Right lobe of liver (tissue), 6 donors: ENCODE measurements at places on chromosomes 7 and 10. TPM values are rescaled to one million over a fixed set of nuclear protein-coding genes. Genes with fewer than 3 reads are reported as not detected.
A peak's percentile ranks its signal among the peaks of the same experiment; 100 is the strongest.

The NRAP gene
- 1.9 TPM for total RNA-seq

The CTAGE6 gene
- total RNA-seq: 0.22 TPM

GRCh38 chr7:13989126-13989948 lies at the start of gene ETV1:
Gene ETV1, minus strand, starts transcription at chr7:13989666. Its CDS starts 614 bp downstream, at chr7:13989052.
- no peaks in the 10 kb centered on the region for H3K36me3 ChIP-seq
- H3K4me1 ChIP-seq: peaks cover 15% of the 10 kb centered on the region
- peak within 1 kb of the TSS; percentile 73 for H3K4me3 ChIP-seq
- peak within 1 kb of the TSS; percentile 83 for H3K27ac ChIP-seq
- DNase-seq: peak; percentile 79

- no peak overlapping the region for H3K4me3 ChIP-seq
- no peak overlapping the region for H3K27ac ChIP-seq
- no peaks in the 10 kb centered on the region for H3K27me3 ChIP-seq
- no peaks in the 10 kb centered on the region for H3K36me3 ChIP-seq
- H3K4me1 ChIP-seq: no peaks in the 10 kb centered on the region
These were observed 5.2 kb downstream of the SH2B2 start for GRCh38 chr7:102291916-102292267.

DNA sequence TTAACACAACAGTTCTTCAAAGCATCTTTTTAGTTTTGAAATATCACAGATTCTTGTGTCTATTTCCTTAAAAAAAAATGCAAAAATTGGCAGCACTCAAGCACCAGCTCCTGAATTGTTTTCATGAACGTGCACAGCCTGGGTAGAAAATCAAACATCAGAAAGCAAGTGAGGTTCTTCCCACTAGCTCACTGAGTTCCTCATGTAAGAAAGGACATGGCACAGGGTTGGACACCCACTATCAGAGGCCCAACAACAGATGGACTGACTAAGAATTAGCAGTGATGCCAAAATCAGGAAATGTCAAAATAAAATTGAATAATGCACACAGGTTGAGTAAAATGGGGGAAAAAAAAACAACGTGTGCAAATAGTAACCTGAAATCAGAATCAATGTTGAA lies 146.8 kb downstream of the PCLO start:
- H3K27me3 ChIP-seq: no peaks in the 10 kb centered on the region
- H3K4me1 ChIP-seq: no peaks in the 10 kb centered on the region
- H3K4me3 ChIP-seq: no peak overlapping the region
- no peak overlapping the region for H3K27ac ChIP-seq

The CDC14C gene
- total RNA-seq: not detected

GRCh38 chr10:124636271-124636995 lies 107.7 kb downstream of the FAM53B start:
- H3K4me3 ChIP-seq: no peak overlapping the region
- H3K27me3 ChIP-seq: no peaks in the 10 kb centered on the region
- no peaks in the 10 kb centered on the region for H3K36me3 ChIP-seq
- no peak overlapping the region for H3K27ac ChIP-seq
- no peak for DNase-seq

DNA sequence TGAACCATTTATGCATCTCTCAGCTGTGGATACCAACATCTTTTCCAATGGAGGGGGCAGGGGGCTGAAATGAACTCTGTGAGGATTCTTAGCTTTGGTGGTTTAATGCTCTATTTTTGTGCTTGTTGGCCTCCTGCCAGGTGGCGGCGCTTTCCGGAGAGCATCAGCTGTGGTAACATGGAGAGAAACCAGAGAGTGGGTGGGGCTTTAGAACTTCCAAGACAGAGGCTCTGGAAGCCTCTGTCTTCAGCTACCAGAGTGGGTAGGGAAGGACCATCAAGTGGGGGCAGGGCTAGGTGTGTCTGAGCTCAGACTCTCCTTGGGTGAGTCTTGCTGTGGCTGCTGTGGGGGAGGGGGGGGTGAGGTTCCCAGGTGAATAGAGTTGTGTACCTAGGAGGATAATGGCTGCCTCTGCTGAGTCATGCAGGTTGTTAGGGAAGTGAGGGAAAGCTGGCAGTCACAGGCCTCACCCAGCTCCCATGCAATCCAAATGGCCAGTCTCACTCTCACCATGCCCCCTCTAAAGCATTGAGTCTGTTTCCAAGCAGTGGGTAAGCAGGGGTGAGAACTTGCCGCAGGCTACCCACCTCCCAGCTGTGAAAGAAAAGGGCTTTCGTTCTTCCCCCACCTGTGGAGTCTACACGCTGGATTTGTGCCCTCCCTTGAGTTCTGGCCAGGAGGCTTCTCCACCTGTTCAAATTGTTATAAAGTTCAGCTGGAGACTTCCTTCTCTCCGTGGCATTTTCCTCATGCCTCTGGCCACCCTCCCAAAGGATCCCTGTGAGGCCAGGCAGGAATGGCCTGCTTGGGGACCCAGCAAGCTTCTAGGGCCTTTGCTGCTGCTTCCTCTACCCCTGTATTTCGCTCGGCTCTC lies 527.0 kb downstream of the NEBL start:
- no peak overlapping the region for H3K27ac ChIP-seq
- H3K4me3 ChIP-seq: no peak overlapping the region
- no peak for DNase-seq
- H3K4me1 ChIP-seq: no peaks in the 10 kb centered on the region
- no peaks in the 10 kb centered on the region for H3K27me3 ChIP-seq

DNA sequence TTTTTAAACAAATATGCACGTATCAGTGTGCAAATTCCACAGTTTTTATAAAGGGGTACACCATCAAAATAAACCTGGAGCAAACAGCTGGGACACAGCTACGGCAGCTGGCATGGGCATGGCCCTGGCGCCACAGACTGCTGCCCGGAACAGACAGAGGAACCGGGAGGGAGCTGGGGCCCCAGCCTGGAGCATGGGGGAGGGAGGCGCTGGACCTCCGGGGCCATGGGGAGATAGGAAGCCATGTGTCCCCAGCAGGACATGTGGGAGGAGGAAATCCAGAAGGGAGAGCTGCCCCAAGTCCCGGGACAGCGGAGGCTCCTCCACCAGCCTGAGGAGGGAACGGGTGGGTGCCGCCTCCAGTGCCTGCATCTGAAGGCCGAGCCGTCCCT lies 180.1 kb downstream of the MAD1L1 start:
- H3K36me3 ChIP-seq: no peaks in the 10 kb centered on the region
- no peaks in the 10 kb centered on the region for H3K27me3 ChIP-seq
- no peak overlapping the region for H3K4me3 ChIP-seq
- no peaks in the 10 kb centered on the region for H3K4me1 ChIP-seq
- no peak for DNase-seq

The TRIM50 gene
- total RNA-seq: 0.56 TPM

The CALY gene
- total RNA-seq: not detected

The ZNF425 gene
- 0.33 TPM for total RNA-seq

- no peaks in the 10 kb centered on the region for H3K36me3 ChIP-seq
- no peak overlapping the region for H3K27ac ChIP-seq
- H3K4me3 ChIP-seq: no peak overlapping the region
- DNase-seq: no peak
- H3K27me3 ChIP-seq: no peaks in the 10 kb centered on the region
- H3K4me1 ChIP-seq: no peaks in the 10 kb centered on the region
These were observed 73.9 kb downstream of the CELF2 start for GRCh38 chr10:11091517-11092102.

DNA sequence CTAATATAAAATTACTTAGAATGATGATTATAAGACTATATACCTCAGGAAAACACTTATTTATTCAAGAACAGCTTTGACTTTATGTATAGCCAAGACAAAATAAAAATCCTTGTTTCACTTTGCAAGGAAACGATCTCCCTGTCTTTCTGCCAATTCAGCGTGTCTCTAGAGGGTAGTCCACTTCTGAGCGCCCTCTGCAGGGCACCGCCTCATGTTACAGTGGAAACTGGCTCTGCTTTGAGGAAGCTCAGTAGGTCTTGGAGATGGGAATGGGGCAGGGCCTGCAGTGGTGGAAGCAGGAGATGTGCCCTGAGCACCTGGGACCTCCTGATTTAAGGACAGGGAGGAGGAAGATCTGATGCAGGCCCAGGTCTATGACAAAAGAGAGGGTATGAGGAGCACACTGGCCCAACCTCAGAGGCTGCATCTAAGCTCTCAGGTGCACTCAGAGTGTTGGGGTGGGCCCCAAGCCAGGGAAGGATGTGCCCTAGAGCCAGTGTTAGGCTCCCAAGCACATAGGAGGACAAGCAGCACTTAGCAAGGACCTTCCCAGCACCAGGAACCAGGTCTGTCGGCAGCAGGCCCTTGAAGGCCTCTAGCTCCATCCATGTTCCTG lies 481.0 kb downstream of the TNS3 start:
- no peaks in the 10 kb centered on the region for H3K4me1 ChIP-seq
- H3K4me3 ChIP-seq: no peak overlapping the region
- H3K36me3 ChIP-seq: no peaks in the 10 kb centered on the region
- DNase-seq: peak; percentile 68
- no peaks in the 10 kb centered on the region for H3K27me3 ChIP-seq
- H3K27ac ChIP-seq: no peak overlapping the region

The NEUROG3 gene
- total RNA-seq: not detected

GRCh38 chr7:136687693-136688322 lies 180.6 kb upstream of the CHRM2 start:
- DNase-seq: no peak
- no peak overlapping the region for H3K4me3 ChIP-seq
- no peaks in the 10 kb centered on the region for H3K36me3 ChIP-seq
- H3K27ac ChIP-seq: no peak overlapping the region
- H3K4me1 ChIP-seq: no peaks in the 10 kb centered on the region

GRCh38 chr7:886626-887487 lies 10.5 kb downstream of the GET4 start:
- H3K27me3 ChIP-seq: no peaks in the 10 kb centered on the region
- H3K27ac ChIP-seq: no peak overlapping the region
- peaks cover 17% of the 10 kb centered on the region for H3K4me1 ChIP-seq
- DNase-seq: no peak
- H3K4me3 ChIP-seq: no peak overlapping the region

The BMPER gene
- 14.8 TPM for total RNA-seq

GRCh38 chr7:50793947-50794570 lies 11.4 kb upstream of the GRB10 start:
- no peak for DNase-seq
- H3K27me3 ChIP-seq: no peaks in the 10 kb centered on the region
- H3K4me3 ChIP-seq: peak overlapping the region; percentile 77
- H3K4me1 ChIP-seq: peaks cover 29% of the 10 kb centered on the region
- peak overlapping the region; percentile 50 for H3K27ac ChIP-seq

The AASS gene
- total RNA-seq: 23.6 TPM

DNA sequence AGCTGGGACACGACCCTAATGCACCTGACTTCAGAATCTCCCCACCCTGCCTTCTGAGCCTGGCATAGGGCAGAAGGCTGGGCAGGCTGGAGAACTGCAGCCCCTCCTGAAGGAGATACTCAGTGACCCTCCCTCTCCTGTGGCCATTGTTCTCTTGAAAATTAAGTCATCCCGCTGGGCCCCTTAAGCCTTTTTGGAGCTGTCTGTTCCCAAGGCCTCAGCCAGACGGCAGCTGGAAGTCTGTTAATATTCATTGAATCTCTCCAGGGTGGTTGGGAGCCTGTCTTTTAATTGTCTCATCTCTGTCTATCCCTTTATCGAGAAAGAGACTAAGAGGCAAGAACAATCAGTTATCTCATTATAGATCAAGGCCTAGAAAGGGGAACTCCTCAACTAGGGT lies 118.1 kb upstream of the PCBD1 start:
- H3K36me3 ChIP-seq: no peaks in the 10 kb centered on the region
- no peak for DNase-seq
- no peak overlapping the region for H3K4me3 ChIP-seq
- H3K27me3 ChIP-seq: no peaks in the 10 kb centered on the region
- H3K27ac ChIP-seq: no peak overlapping the region
- no peaks in the 10 kb centered on the region for H3K4me1 ChIP-seq

- no peaks in the 10 kb centered on the region for H3K27me3 ChIP-seq
- H3K36me3 ChIP-seq: no peaks in the 10 kb centered on the region
- H3K4me3 ChIP-seq: no peak overlapping the region
- no peak overlapping the region for H3K27ac ChIP-seq
- H3K4me1 ChIP-seq: no peaks in the 10 kb centered on the region
These were observed 11.4 kb upstream of the LRRC61 start for GRCh38 chr7:150311711-150312110.

- H3K36me3 ChIP-seq: no peaks in the 10 kb centered on the region
- DNase-seq: no peak
- no peak overlapping the region for H3K4me3 ChIP-seq
- H3K27ac ChIP-seq: no peak overlapping the region
These were observed 25.5 kb upstream of the MPP7 start for GRCh38 chr10:28328346-28328745.

DNA sequence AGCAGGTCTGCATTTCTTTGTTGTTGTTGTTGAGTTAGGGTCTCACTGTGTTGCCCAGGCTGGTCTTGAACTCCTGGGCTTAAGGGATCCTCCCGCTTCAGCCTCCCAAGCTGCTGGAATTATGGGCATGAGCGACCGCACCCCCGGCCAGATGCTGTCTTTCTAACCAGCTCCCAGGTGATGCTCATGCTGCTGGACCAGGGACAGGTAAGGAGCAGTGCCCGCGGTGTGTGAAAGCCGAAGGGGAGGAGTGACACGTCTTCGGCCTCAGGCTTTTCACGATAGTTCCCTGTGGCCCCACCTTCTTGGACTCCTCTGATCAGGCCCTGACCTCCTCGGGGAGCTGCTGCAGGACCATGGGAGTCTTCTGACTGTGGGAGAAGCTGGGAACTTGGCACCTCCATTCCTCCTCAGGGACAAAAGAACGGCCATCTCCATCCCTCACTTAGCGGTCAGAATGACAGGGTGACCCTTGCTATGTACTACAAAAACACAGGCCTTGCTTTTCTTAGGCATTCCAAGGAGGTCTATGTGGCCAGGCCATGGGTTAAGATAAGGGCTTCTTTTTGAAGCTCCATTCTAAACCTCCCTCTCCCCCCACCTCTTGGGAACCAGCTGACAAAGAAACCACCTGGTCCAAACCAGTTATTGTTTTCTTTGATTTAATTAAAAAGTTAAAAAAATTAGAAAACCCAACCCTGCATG lies 5.5 kb downstream of the SFRP5 start:
- no peaks in the 10 kb centered on the region for H3K4me1 ChIP-seq
- no peaks in the 10 kb centered on the region for H3K36me3 ChIP-seq
- DNase-seq: no peak
- no peak overlapping the region for H3K4me3 ChIP-seq
- H3K27me3 ChIP-seq: no peaks in the 10 kb centered on the region

GRCh38 chr7:26061678-26062603 lies 90.1 kb upstream of the NFE2L3 start:
- H3K4me1 ChIP-seq: no peaks in the 10 kb centered on the region
- no peaks in the 10 kb centered on the region for H3K36me3 ChIP-seq
- H3K27me3 ChIP-seq: no peaks in the 10 kb centered on the region
- no peak overlapping the region for H3K4me3 ChIP-seq

The AGR2 gene
- total RNA-seq: not detected

- no peaks in the 10 kb centered on the region for H3K36me3 ChIP-seq
- H3K27me3 ChIP-seq: no peaks in the 10 kb centered on the region
- DNase-seq: no peak
- no peaks in the 10 kb centered on the region for H3K4me1 ChIP-seq
- no peak overlapping the region for H3K27ac ChIP-seq
These were observed 89.4 kb downstream of the CTBP2 start for GRCh38 chr10:125071008-125071407.

- H3K27me3 ChIP-seq: no peaks in the 10 kb centered on the region
- H3K4me1 ChIP-seq: no peaks in the 10 kb centered on the region
- no peak overlapping the region for H3K27ac ChIP-seq
- H3K4me3 ChIP-seq: no peak overlapping the region
- no peaks in the 10 kb centered on the region for H3K36me3 ChIP-seq
These were observed 113.2 kb downstream of the MICALL2 start for GRCh38 chr7:1345796-1346755.

The WIPF3 gene
- 0.70 TPM for total RNA-seq
